H9 (cell line): ENCODE measurements at places on chromosomes 1 and 21.

DNA sequence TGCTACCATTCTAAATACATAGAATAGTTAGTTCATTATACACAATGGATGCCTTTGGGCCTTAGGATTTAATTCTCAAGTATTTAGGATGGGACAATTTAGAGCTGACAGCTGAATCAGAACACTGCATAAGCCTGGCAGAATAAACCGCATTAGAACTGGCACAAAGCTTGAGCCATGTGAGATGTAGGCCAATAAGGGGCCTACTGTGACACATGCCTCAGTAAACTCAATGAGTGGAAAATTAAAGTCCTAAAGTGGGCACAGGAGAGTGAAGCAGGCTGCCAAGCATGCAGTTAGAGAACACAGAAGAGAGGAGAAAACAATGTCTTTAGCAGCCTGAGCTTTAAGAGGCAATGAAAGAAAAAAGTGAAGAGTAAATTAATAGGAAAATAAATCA, 24.3 kb downstream of the SCYL3 start:
- no peak for DNase-seq

DNA sequence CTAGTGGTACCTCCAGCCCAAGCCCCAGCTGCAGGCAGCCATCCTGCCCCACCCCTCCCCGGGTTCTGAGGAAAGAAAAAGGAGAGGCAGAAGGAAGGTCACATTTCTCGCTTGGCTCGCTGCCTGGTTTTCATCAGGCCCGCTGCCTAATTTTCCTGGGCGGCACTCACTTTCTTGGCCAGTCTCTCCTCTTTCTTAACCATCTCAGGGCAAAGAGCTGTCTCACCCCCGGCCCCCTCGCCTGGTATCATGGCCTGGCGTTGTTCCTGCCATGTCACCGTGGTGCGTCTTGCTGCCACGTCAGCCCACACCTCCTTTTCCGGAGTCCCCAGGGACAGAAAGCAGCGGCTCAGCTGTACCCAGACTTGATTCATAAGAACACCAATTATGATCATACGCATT, 26.6 kb upstream of the CASZ1 start:
- no peak for DNase-seq

DNA sequence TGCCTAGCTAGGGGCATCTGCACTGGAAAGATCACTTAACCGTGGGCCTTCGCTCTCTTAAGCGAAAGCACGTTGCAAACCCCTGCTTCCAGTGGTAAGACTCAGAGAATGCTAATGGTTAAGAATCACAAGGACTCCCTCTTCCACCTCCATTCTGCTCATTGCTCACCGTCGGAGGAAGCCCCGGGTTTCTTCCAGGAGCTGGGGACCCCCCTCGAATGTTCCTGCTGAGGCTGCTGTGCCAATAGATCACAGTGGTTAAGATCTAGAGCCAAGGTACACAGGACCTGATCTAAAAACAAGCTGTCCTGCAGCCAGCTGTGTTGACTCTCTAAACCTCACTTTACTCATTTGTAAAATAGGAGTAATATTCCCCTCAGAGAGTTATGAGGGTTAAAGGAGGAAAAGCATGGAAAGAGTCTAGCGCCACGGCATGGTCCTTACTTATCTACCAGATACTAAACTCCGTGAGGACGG, 765 bp downstream of the VAMP3 start:
- no peak for DNase-seq

- no peak for DNase-seq
Observed at GRCh38 chr1:224343679-224344078, 13.0 kb upstream of the CNIH4 start.

DNA sequence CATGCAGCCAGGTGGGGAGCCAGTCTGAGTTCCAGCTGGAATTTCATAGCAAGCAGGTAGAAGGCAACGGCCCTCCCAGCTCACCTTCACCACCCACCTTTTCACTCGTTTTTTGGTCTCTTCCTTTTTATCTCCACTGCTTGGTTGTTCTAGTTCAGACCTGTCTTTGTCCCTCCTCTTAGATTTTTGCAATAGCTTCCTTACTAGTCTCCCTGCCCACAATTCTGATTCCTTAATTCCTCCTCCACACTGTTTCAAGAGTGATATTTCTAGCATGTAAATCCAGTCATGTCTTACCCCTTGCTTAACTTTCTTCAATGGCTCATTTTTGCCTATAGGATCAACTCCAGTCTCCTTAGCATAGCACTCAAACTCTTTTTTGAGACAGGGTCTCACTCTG, 119.6 kb downstream of the TMEM53 start:
- DNase-seq: no peak

GRCh38 chr1:109837852-109838570, 72.6 kb upstream of the CSF1 start:
- no peak for DNase-seq

GRCh38 chr1:5620997-5621396, 371.2 kb downstream of the NPHP4 start:
- peak; percentile 80 for DNase-seq

DNA sequence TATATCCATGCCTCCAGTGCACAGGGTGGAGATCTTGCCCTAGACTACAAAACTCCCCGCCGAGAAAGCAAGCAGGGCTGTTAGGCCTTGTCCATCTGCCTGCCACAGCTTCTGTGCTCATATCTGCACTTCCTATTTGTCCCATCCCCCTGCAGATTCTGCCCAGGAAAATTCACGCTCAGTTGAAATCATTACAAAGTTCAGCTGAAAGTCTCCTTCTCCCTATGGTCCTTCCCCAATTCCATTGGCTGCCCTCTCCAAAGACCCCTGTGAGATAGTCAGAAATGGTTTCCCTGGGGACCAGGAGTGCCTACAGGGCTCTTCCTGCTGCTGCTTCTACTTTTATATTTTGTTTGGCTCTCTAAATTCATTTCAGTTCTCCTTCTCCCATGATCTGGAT, 63.2 kb downstream of the DTL start:
- no peak for DNase-seq

GRCh38 chr21:43686811-43687565, 27.6 kb downstream of the RRP1B start:
- DNase-seq: no peak

GRCh38 chr1:4963251-4963650, 308.8 kb downstream of the AJAP1 start:
- no peak for DNase-seq

DNA sequence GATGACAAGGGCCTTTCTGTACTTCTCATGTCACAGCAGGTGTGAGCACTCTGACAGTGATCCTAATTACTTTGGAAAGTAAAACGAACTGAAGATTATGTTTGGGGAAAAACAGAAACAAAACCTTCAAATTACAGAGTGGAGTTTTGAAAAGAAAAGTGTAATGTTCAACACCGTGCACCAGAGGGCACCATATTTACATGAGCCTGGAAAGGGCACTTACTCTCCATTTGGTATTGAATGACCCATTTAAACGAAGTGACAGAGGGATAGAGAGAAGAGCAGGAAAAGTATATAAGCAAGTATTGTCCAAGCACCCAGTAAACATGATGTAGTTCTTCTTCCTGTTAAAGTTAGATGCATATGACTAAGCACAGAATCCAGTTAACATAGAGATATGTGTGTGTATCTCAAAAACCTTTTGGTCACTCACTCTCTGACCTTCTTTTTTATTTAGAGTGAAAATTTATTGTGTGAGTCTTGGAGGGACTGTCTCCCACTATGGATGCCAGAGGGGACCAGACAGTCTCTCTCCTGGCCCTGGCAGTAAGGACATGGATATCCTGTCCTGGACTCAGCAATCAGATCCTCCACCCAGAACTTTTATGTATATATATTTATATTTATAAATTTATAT, 3.8 kb upstream of the RGSL1 start:
- peak; percentile 35 for DNase-seq

GRCh38 chr1:16125483-16125882, 30.4 kb downstream of the EPHA2 start:
- no peak for DNase-seq

DNA sequence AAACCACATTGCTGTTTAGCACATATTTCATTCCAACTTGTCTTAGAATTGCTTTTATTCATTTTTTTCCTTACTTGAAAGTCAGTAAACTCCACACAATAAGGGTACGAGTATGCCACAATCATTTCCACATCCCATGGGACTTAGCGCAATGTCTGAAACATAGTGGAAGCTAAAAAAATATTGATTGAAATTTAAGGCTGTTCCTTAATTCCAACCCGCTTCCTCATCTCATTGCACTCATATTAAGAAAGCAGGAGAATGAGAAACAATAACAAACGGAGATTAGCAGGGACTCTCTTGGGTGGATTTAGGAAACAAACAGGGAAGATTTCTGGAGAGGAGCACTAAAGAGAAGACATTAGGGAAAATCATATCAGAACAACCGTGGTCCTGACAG, 39.3 kb upstream of the RGS4 start:
- no peak for DNase-seq

GRCh38 chr1:175062339-175062738, 5.3 kb upstream of the TNN start:
- DNase-seq: no peak

- no peak for DNase-seq
Observed at GRCh38 chr1:226967665-226968064, 27.6 kb downstream of the COQ8A start.

- no peak for DNase-seq
Observed at GRCh38 chr1:28110555-28110954, 22.1 kb upstream of the EYA3 start.

- DNase-seq: no peak
Observed at GRCh38 chr1:30305061-30305460, 418.3 kb downstream of the MATN1 start.

DNA sequence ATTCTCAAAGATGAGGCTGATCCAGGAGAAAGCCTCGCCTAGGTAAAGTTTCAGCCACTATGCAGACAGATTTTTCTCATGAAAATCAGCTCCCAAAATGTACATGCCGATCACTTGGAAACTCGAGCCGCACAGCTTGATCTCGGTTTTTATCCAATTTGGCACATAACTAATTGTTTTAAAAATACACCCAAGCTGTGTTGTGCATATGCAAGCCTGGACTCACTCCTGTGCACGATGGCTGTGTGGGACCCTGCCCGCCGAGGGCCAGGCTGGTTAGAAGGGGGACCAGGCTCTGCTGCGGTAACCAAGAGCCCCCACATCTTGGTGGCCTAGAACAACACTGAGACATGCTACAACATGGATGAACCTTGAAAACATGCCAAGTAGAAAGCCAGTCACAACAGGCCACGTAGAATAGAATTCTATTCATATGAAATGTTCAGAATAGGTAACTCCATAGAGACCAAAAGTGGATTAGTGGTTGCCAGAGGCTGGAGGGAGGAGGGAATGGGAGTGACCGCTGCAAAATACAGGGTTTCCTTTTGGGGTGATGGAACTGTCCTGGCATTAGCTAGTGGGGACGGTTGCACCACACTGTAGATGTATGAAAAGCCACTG, 16.1 kb upstream of the LDLRAP1 start:
- DNase-seq: no peak
